CD4-positive, alpha-beta T cell (primary cell): ENCODE measurements at places on chromosomes 3 and 15.

DNA sequence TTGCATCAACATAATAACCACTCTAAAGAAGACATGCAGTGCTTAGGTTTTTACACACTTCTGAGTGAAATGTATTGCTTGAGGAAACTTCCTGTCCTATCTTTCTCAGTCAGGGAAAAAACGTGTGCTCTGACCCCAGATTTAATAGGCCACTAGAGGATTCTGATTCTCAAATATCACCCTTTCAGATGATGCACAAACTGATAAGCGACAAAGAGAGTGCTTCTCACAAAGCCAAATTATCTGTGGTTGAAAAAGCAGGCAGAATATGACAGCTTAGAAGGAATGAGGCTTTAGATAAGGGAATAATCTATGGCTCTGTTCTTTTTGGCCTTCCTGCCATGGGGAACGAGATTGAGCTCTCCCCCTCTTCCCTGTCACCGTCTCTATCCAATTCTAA lies 583.4 kb upstream of the SGO1 start:
- H3K4me3 ChIP-seq: no peak overlapping the region
- no peak overlapping the region for H3K27ac ChIP-seq
- no peak for DNase-seq
- H3K36me3 ChIP-seq: no peaks in the 10 kb centered on the region
- no peaks in the 10 kb centered on the region for H3K4me1 ChIP-seq
- no peaks in the 10 kb centered on the region for H3K27me3 ChIP-seq

GRCh38 chr3:112379020-112379690 lies 46.2 kb downstream of the CD200 start:
- DNase-seq: no peak
- H3K36me3 ChIP-seq: no peaks in the 10 kb centered on the region
- H3K4me3 ChIP-seq: no peak overlapping the region
- no peaks in the 10 kb centered on the region for H3K27me3 ChIP-seq

- H3K27ac ChIP-seq: no peak overlapping the region
- no peaks in the 10 kb centered on the region for H3K4me1 ChIP-seq
- no peaks in the 10 kb centered on the region for H3K36me3 ChIP-seq
These were observed 78.5 kb upstream of the AGBL1 start for GRCh38 chr15:86001200-86001599.

DNA sequence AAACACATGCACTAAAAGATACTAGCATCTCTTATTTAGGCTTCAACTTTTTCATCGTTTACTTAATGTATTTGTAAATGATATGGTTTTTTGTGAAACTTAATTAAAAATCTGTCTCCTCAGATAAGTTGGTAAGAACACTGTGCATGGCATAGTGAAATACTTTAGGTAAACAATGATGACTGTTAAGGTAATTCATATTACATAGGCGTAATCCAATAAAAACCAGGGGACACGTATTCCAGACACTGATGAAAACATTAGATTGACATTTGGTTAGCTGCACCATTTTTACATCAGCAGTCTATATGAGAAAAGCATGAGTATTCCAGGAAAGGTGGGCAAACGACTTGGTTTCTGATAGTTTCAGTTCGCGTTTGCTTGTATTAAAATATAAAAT lies 170.0 kb downstream of the MBNL1 start:
- no peak overlapping the region for H3K27ac ChIP-seq
- DNase-seq: no peak
- H3K4me3 ChIP-seq: no peak overlapping the region
- H3K27me3 ChIP-seq: no peaks in the 10 kb centered on the region

DNA sequence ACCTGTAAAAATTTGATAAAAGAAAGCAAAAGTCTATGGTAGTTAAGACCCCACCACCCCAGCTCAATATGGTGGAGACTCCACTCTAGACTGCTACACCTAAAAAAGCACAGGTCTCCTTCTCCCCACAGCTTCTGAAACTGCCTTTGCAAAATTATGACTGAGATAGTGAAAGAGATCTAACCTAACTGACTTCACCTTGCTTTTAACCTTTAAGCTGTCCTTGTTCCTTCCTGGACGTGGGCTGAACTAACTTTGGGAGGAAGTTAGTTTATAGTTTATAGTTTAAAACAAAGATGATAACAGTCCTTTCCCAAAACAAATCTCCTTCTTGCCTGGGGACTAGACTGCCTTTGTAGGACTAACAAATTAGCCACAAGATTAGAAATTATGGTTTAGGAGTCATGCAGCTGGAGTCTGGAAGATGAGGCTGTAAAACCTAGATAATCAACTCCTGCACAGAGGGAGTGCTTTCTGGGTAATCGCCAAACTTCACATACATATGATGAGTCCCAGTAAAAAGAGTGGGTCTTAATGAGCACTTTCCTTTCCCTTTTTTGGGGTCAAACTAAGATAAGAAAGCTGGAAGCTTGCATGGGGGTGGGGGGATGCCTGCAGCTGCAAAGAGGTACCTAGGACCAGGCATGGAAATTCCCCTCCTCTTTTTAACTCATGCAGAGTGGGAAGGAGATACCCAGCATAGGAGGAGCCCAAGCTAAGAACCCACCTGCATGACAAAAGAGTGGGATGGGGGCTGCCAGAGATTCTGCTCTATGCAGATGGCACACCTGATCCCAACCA lies 17.5 kb downstream of the CCR8 start:
- no peak for DNase-seq
- no peaks in the 10 kb centered on the region for H3K36me3 ChIP-seq
- no peaks in the 10 kb centered on the region for H3K27me3 ChIP-seq
- H3K4me1 ChIP-seq: peaks cover 9% of the 10 kb centered on the region
- no peak overlapping the region for H3K27ac ChIP-seq
- no peak overlapping the region for H3K4me3 ChIP-seq

DNA sequence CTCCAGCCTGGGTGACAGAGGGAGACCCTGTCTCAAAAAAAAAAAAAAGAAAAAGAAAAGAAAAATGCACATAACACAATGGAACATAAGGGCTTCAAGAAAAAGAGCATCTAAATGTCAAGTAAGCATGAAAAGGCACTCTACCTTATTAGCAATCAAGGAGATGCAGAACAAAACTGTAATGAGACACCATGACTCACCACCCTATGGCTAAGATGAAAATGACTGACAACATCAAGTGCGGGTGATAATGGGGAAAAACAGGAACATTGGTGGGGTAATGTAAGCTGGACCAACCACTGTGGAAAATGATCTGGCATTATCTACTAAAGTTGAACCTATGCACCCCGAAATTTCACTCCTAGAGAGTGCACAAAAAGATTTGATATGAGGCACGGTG lies 19.6 kb upstream of the NSMCE3 start:
- H3K36me3 ChIP-seq: no peaks in the 10 kb centered on the region
- DNase-seq: no peak
- H3K27me3 ChIP-seq: peaks cover 12% of the 10 kb centered on the region
- H3K27ac ChIP-seq: no peak overlapping the region
- H3K4me3 ChIP-seq: no peak overlapping the region
- H3K4me1 ChIP-seq: no peaks in the 10 kb centered on the region

DNA sequence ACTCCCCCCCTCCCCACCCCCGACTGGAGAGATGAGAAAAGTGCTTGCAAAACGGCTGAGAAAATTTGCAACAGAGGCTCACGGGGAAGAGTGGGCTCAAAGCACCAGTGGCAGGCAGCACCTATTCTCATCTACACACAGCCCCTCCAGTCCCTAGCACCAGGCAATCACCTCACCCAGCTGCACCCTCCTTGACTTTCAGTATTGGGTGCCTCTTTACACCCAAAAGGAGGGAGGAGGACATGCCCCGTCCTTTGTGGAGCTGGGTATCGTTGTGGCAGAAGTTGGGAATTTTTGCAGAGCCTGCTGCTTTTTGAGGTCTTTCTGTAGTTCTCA lies 182.8 kb upstream of the TOPAZ1 start:
- no peak overlapping the region for H3K4me3 ChIP-seq
- H3K27ac ChIP-seq: no peak overlapping the region
- peaks cover 3% of the 10 kb centered on the region for H3K4me1 ChIP-seq
- DNase-seq: no peak

GRCh38 chr15:87167055-87167454 lies 1087.4 kb downstream of the AGBL1 start:
- no peak overlapping the region for H3K27ac ChIP-seq
- H3K4me1 ChIP-seq: no peaks in the 10 kb centered on the region
- no peaks in the 10 kb centered on the region for H3K27me3 ChIP-seq
- no peaks in the 10 kb centered on the region for H3K36me3 ChIP-seq

DNA sequence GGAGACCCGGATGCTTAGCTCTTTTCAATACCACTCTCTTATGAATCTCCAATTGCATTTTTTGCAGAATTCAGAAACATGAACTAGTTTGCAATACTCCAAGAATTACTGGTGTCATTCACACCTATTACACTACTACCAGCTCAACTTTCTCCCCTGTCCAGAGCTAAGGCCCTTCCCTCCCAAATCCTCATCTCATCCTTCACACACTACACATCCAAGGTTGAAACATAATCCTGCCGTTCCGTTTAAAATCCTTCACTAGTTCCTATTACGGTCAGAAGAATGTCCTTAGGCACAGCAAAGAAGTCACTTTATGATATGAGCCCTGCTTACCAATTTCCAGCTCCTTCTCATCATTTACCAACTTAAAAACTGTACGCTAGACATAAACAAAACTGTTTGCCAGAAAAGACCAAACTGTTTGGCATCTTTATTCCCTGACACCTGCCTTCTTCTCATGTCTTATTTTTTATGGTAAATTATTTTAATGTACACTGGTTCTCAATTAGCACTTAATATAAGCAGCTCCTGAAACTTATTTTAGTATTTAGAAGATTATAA lies 22.6 kb downstream of the TBL1XR1 start:
- H3K4me3 ChIP-seq: no peak overlapping the region
- peaks cover 45% of the 10 kb centered on the region for H3K4me1 ChIP-seq
- H3K27me3 ChIP-seq: no peaks in the 10 kb centered on the region
- DNase-seq: no peak

DNA sequence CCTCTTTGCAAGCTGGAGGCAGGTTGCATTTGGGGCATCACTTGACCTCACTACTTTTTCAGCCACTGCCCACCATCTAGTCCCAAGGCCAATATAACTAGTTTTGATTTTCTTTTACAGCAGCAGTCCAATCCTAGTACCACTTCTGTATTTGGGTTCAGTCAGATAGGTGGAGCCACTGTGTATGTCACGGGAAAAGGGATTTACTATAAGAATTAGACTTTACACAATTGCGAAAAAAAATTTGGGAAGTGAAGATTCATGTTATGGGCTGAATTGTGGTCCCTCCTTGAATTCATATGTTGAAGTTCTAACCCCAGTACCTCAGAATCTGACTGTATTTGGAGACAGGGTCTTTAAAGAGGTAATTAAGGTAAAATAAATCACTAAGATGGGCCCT lies 37.4 kb upstream of the NMNAT3 start:
- H3K4me3 ChIP-seq: no peak overlapping the region
- H3K36me3 ChIP-seq: no peaks in the 10 kb centered on the region
- no peak overlapping the region for H3K27ac ChIP-seq
- DNase-seq: no peak
- H3K27me3 ChIP-seq: no peaks in the 10 kb centered on the region

- peaks cover 21% of the 10 kb centered on the region for H3K4me1 ChIP-seq
- H3K27ac ChIP-seq: peak overlapping the region; percentile 5
- H3K27me3 ChIP-seq: no peaks in the 10 kb centered on the region
- H3K4me3 ChIP-seq: no peak overlapping the region
- H3K36me3 ChIP-seq: peaks cover 21% of the 10 kb centered on the region
These were observed 3.6 kb downstream of the LRRC57 start for GRCh38 chr15:42544853-42545629.

DNA sequence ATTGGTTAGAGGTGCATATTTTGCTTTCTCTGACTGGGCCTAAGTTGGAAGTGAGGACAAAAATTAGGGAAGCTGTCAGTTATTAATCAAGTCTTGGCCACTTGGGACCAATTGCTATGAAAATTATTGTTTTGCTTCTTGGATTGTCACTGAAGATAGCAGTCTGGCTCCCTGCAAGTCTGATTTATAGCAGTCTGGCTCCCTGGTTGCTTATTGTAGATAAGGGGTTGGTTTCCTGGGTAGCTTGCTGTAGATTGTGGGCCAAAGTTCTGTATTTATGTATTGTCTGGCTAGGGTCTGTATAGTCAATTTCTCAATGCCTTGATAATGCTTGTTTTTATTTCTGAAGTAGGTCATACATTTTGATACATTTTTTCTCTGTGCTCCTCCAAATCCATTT lies 13.3 kb upstream of the DRD3 start:
- H3K36me3 ChIP-seq: no peaks in the 10 kb centered on the region
- no peak for DNase-seq
- H3K27ac ChIP-seq: no peak overlapping the region

GRCh38 chr3:108378153-108378951 lies 82.0 kb downstream of the HHLA2 start:
- no peaks in the 10 kb centered on the region for H3K27me3 ChIP-seq
- no peak for DNase-seq
- no peaks in the 10 kb centered on the region for H3K36me3 ChIP-seq
- H3K27ac ChIP-seq: no peak overlapping the region
- H3K4me3 ChIP-seq: no peak overlapping the region

DNA sequence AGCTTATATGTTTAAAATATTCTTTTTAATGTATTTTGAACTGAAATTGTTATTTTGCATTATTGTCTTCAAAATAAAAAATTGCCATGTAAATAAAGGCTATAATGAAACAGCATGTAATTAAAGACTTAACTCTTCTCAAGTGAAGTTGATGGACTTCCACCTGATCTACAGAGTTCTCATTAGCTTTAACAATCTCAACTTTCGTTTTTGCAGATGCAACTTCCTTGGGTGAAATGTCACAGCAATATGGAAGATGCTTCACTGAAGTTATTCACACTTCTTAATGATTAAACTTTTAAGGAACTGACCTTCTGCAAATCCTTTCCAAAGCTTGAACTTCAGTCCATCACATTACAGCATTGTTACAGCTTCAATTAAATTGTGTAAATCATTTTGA lies 63.6 kb downstream of the OSTN start:
- H3K27ac ChIP-seq: no peak overlapping the region
- no peak overlapping the region for H3K4me3 ChIP-seq
- no peaks in the 10 kb centered on the region for H3K36me3 ChIP-seq
- no peaks in the 10 kb centered on the region for H3K27me3 ChIP-seq
- H3K4me1 ChIP-seq: no peaks in the 10 kb centered on the region

DNA sequence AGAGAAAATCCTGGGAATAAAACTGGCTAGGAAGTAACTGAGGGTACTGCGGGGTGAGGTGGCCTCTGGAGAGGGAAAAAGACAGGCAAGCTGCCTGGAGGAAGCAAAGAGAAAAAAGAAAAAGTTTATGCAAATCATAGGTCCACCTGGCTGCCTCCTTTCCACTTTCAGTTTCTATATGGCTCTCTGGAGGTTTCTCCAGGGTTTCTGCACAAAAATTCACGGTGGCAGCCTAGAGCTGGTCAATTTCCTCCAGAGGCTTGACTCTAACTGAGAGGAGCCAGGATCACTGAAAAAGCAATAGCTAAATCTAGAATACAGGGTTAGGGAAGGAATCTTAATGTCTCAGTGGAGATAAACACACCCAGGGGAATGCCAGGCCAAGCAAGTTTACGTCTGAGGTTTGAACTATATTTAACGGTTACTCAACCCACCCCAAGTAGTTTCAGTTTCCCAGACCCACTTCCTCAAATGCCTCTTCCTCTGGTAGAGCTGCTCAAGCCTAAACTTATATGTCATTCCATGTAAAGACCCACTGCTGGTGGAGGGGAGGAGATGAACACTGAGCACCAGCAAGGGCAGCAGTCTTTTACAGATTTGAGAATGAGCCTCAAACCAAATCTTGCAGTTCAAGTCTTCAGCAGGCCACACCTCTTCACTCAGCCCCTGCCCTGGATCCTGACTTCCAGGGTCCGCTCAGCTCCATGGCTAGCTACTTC lies 5.7 kb downstream of the LYSMD2 start:
- peaks cover 75% of the 10 kb centered on the region for H3K4me1 ChIP-seq
- DNase-seq: no peak
- peak overlapping the region; percentile 47 for H3K4me3 ChIP-seq
- no peaks in the 10 kb centered on the region for H3K36me3 ChIP-seq
- H3K27ac ChIP-seq: peak overlapping the region; percentile 90

GRCh38 chr3:179452176-179452564 lies 900 bp upstream of the GNB4 start:
- no peak overlapping the region for H3K27ac ChIP-seq
- H3K4me3 ChIP-seq: no peak overlapping the region
- no peaks in the 10 kb centered on the region for H3K36me3 ChIP-seq
